ENCODE measurements at places on chromosomes 2 and 18.

DNA sequence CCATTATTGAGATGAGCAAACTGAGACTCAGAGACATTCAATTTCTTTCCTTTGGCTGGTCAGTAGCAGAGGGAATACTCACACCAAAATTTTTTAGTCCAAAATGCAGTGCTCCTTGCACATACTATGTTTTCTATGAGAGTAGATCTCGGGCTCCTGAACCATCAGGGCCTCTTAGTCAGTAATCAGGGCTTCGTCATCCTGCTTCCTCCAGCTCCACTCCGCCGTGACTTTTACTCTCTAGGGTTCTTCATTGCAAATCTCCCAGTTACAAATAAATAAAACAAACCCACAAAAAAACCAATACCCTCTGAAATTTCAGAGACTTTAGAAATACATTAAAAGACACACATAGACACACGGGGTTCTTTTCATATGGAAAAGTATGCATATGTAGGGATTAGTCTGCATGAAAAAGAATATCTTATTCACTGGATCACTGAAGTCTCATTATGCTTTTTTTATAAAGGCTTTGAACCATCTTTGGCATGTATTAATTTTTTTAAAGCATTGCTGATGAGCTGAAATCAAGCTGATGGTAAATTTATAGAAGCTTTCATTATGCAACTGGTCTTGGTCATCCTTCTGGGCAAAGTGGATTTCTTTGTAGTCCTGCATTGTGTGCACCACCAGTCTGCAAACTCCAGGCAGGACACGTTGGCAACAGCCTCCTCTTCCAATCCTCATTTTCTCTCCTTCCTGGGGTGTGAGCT is 235.0 kb downstream of the ICOS start:
- no peak for DNase-seq

GRCh38 chr2:13654416-13654815 is 937.7 kb downstream of the TRIB2 start:
- DNase-seq: no peak

- DNase-seq: no peak
These were observed 129.9 kb upstream of the HAAO start for GRCh38 chr2:42922293-42922692.

- DNase-seq: no peak
These were observed 86.5 kb downstream of the HAUS1 start for GRCh38 chr18:46190667-46191066.

GRCh38 chr2:240463866-240464481 is 28.5 kb downstream of the GPC1 start:
- no peak for DNase-seq

- DNase-seq: no peak
These were observed 74.8 kb upstream of the SMIM21 start for GRCh38 chr18:75502286-75502685.

GRCh38 chr2:241692448-241692847 is 5.8 kb upstream of the DTYMK start:
- no peak for DNase-seq

- no peak for DNase-seq
These were observed 258.6 kb downstream of the NRXN1 start for GRCh38 chr2:50773211-50773932.

- no peak for DNase-seq
These were observed 1118.8 kb upstream of the ZEB2 start for GRCh38 chr2:145638675-145639074.

All from T-helper 2 cell (primary cell).